Tibial nerve (tissue), 4 donors: ENCODE measurements at places on chromosomes 2 and 18. TPM values are rescaled to one million over a fixed set of nuclear protein-coding genes. Genes with fewer than 3 reads are reported as not detected.

DNA sequence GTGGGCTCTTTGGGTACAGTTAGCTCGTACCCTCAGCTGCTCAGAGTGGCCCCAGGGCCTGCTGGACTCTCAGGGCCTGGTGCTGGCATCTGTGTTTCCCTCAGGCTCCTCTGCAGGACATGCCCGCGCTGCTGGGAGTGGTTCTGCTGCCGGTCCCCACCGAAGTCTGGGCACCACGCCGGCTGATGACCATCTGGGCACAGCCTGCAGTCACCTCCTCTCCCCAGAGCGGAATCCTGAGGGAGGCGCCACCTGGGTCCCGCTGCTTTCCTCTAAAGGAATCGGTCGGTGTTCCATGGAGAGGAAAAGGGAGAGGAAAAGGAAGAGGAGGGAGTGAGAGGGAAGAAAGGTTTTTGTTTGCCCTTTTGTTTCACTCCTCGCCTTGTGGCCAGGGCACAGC is 43.6 kb downstream of the MC2R start:
- no peak overlapping the region for H3K27ac ChIP-seq
- H3K4me3 ChIP-seq = no peak overlapping the region
- no peaks in the 10 kb centered on the region for H3K4me1 ChIP-seq
- no peaks in the 10 kb centered on the region for H3K36me3 ChIP-seq

- no peak overlapping the region for H3K4me3 ChIP-seq
- no peak for DNase-seq
- H3K27me3 ChIP-seq = no peaks in the 10 kb centered on the region
- H3K4me1 ChIP-seq = no peaks in the 10 kb centered on the region
- H3K36me3 ChIP-seq = no peaks in the 10 kb centered on the region
Observed at GRCh38 chr2:133253793-133254192, 314.5 kb downstream of the NCKAP5 start.

GRCh38 chr2:63841254-63842022 is at the start of gene UGP2:
Gene UGP2, plus strand, starts transcription at chr2:63841896. Its CDS starts 290 bp downstream, at chr2:63842186.
- peaks cover 10% of the 10 kb centered on the region for H3K4me1 ChIP-seq
- peak; percentile 87 for DNase-seq
- H3K27ac ChIP-seq = peak within 1 kb of the TSS; percentile 98

GRCh38 chr2:62660087-62660486 is 45.4 kb upstream of the EHBP1 start:
- no peaks in the 10 kb centered on the region for H3K27me3 ChIP-seq
- no peak overlapping the region for H3K4me3 ChIP-seq
- no peaks in the 10 kb centered on the region for H3K4me1 ChIP-seq
- H3K36me3 ChIP-seq = no peaks in the 10 kb centered on the region
- no peak for DNase-seq

GRCh38 chr2:75608684-75609333 is 37.8 kb upstream of the MRPL19 start:
- no peaks in the 10 kb centered on the region for H3K27me3 ChIP-seq
- H3K27ac ChIP-seq = no peak overlapping the region
- no peaks in the 10 kb centered on the region for H3K36me3 ChIP-seq
- DNase-seq = peak; percentile 31
- no peaks in the 10 kb centered on the region for H3K4me1 ChIP-seq

DNA sequence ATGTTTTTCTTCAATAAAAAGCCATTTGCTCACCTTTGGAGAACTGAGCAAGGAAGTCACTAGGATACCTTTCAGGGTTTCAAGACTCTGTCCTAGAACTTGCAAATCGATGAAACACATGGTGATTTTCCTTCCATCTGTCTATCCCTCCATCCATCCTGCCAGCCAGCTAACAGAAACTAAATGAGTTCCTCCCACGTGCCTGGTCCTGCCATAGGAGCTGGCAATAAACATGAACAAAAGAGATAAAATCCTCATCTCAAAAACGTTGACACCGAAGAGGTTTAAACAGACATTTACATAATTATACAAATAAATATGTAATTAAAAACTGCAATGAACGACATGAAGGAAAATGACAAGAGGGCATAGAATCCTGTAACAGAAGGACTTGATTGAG is 249.0 kb downstream of the PID1 start:
- no peak overlapping the region for H3K4me3 ChIP-seq
- no peaks in the 10 kb centered on the region for H3K27me3 ChIP-seq

GRCh38 chr2:65320946-65321345 is 93.3 kb downstream of the ACTR2 start:
- no peak overlapping the region for H3K4me3 ChIP-seq
- H3K27ac ChIP-seq = peak overlapping the region; percentile 69
- H3K4me1 ChIP-seq = no peaks in the 10 kb centered on the region
- DNase-seq = no peak
- H3K36me3 ChIP-seq = peaks cover 29% of the 10 kb centered on the region
- H3K27me3 ChIP-seq = no peaks in the 10 kb centered on the region

- H3K36me3 ChIP-seq = no peaks in the 10 kb centered on the region
- DNase-seq = no peak
- no peak overlapping the region for H3K27ac ChIP-seq
- H3K27me3 ChIP-seq = no peaks in the 10 kb centered on the region
- H3K4me3 ChIP-seq = no peak overlapping the region
Observed at GRCh38 chr2:57373530-57373929, 673.1 kb upstream of the VRK2 start.

DNA sequence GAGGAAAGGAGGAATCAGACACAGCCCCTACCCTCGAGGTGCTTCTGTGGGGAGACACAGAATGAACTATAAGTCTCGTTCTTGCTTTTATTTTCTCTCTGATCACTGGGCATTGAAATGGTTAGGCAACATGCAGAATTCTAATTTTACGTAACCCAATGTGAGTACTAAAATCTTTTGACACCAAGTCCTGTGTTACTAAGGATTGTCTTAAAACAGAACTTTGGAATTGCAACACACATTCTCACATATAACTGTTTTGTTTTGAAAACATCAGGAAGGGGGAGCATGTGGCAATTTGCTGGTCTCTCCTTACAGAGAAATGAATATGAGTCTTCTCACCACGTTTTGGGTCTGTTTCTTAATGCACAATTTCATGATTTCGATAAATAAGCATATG is 23.6 kb upstream of the SULT1C4 start:
- H3K36me3 ChIP-seq = no peaks in the 10 kb centered on the region
- H3K27ac ChIP-seq = no peak overlapping the region
- H3K4me1 ChIP-seq = no peaks in the 10 kb centered on the region
- no peak overlapping the region for H3K4me3 ChIP-seq

- no peak overlapping the region for H3K4me3 ChIP-seq
- H3K4me1 ChIP-seq = peaks cover 25% of the 10 kb centered on the region
- no peaks in the 10 kb centered on the region for H3K36me3 ChIP-seq
- H3K27me3 ChIP-seq = peaks cover 40% of the 10 kb centered on the region
- no peak for DNase-seq
- H3K27ac ChIP-seq = peak overlapping the region; percentile 64
Observed at GRCh38 chr2:232629129-232629475, 4.3 kb upstream of the EFHD1 start.

- H3K4me3 ChIP-seq = no peak overlapping the region
- no peak for DNase-seq
- no peaks in the 10 kb centered on the region for H3K36me3 ChIP-seq
- no peaks in the 10 kb centered on the region for H3K27me3 ChIP-seq
Observed at GRCh38 chr2:13604951-13605661, 888.4 kb downstream of the TRIB2 start.

- H3K27me3 ChIP-seq = no peaks in the 10 kb centered on the region
- H3K36me3 ChIP-seq = no peaks in the 10 kb centered on the region
- DNase-seq = no peak
Observed at GRCh38 chr18:12783524-12783923, 80.7 kb downstream of the PSMG2 start.

GRCh38 chr2:23617811-23618215 is 232.8 kb downstream of the KLHL29 start:
- peaks cover 85% of the 10 kb centered on the region for H3K4me1 ChIP-seq
- no peak overlapping the region for H3K4me3 ChIP-seq
- DNase-seq = peak; percentile 61
- peak overlapping the region; percentile 77 for H3K27ac ChIP-seq

- no peaks in the 10 kb centered on the region for H3K4me1 ChIP-seq
- H3K27ac ChIP-seq = no peak overlapping the region
- no peaks in the 10 kb centered on the region for H3K36me3 ChIP-seq
- no peaks in the 10 kb centered on the region for H3K27me3 ChIP-seq
Observed at GRCh38 chr2:233990261-233990798, 60.2 kb upstream of the SPP2 start.

DNA sequence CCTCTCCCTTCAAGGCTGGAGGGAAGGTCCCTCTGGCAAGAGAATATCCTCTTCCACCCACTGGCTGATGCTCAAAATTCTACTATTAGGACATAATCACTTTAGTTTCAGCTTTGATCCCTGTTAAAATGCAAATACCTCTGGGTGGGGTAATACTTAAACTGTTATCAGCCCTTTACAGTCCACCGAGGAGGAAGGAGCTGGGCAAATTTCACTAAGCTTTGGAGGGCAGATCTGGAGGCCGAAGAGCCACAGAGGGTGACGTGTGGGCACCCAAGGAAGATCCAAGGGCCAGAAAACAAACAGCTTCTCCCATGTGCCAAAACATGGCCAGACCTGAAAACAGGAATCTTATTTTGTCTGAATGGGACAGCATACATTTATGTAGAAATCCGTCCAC is 74.6 kb upstream of the BCL11A start:
- no peak overlapping the region for H3K27ac ChIP-seq
- H3K4me3 ChIP-seq = no peak overlapping the region
- no peaks in the 10 kb centered on the region for H3K36me3 ChIP-seq
- H3K27me3 ChIP-seq = peaks cover 13% of the 10 kb centered on the region

GRCh38 chr2:65622951-65623535 is 190.6 kb upstream of the SPRED2 start:
- no peaks in the 10 kb centered on the region for H3K4me1 ChIP-seq
- H3K27me3 ChIP-seq = no peaks in the 10 kb centered on the region
- no peak overlapping the region for H3K4me3 ChIP-seq
- no peak overlapping the region for H3K27ac ChIP-seq
- no peak for DNase-seq

DNA sequence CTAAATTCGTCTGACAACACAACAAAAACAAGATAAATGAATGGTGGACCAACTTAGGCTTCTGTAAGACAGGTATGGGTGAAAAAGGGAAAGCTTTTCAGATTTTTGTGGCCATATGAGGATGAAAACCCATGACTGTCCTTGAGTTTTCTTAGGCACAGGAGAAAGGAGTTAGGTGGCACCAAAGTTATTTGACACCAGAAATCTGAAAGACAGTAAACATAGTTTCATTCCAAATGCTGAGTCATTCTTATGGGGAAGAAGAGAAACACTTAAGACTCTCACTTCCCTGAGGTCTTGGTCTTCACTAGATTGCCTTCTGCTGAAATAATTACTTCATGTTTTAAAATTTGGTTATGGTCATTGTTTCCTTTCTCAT is 5.2 kb upstream of the GPD2 start:
- no peaks in the 10 kb centered on the region for H3K36me3 ChIP-seq
- H3K27ac ChIP-seq = no peak overlapping the region
- no peak overlapping the region for H3K4me3 ChIP-seq
- no peak for DNase-seq

DNA sequence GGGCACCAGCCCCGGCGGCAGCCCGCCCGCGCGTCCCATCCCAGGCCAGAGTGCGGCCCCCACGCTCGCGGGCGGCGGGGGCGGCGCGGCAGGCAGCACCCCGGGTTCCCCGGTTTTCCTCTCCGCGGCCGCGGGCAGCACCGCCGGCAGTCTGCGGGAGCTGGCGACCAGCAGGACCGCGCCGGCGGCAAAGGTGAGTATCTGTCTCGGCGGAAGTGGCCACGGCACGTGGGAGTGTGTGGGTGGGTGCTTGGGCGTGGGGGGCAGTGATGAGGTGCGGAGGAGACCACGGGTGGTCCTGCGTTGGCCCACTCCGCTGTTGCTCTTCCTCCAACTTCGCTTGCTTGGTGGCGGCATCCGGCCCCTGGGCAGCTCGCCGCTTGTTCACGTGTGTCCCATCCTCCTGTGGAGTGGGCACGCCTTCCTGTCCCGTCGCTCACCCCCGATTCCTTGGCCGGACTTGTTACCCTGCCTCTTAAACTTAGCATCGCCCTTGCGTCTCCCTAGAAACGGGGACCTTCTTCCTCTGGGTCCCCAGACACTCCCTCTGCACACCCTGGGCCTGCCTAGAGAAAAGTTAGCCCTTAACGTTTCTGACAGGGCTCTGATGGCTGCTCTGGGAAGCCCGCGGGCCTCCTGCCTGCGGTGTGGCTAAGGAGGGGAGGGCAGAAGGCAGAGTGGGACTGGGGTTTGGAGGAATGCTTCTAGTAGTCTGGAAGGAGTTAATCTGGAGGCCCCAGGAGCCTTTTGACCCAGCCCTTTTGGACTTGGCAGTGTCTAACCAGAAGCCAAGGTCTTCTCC is 1.1 kb downstream of the SH3RF3 start:
- H3K4me1 ChIP-seq = no peaks in the 10 kb centered on the region
- no peak for DNase-seq
- peak overlapping the region; percentile 73 for H3K27ac ChIP-seq

The MC2R gene
- not detected for total RNA-seq

The MARCHF4 gene
- not detected for total RNA-seq

The DPP4 gene
- 5.2 TPM for total RNA-seq

The SLC38A11 gene
- total RNA-seq = 1.5 TPM

The CNOT9 gene
- total RNA-seq = 34.2 TPM

The REV1 gene
- 93.5 TPM for total RNA-seq

The PARD6G gene
- total RNA-seq = 10.2 TPM

The MSH2 gene
- 8.2 TPM for total RNA-seq
